ENCODE measurements at places on chromosomes 16 and 17.

DNA sequence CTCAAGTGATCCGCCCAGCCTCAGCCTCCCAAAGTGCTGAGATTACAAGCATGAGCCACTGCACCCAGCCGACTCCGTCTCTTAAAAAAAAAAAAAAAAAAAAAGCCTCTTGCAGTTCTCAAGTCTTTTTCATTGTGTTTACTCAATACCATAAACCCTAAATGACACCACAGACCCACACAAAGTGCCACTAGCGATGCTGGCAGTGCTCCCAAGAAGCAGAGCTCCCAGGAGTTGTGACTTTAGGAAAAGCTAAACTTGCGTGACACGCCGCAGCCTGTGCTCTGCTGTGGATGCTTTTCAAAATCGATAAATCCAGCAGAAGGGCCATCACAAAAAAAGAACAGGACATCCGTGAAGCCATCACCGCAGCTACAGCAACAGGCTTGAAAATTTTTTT, 114.7 kb downstream of the ANKRD11 start:
- DNase-seq = no peak

DNA sequence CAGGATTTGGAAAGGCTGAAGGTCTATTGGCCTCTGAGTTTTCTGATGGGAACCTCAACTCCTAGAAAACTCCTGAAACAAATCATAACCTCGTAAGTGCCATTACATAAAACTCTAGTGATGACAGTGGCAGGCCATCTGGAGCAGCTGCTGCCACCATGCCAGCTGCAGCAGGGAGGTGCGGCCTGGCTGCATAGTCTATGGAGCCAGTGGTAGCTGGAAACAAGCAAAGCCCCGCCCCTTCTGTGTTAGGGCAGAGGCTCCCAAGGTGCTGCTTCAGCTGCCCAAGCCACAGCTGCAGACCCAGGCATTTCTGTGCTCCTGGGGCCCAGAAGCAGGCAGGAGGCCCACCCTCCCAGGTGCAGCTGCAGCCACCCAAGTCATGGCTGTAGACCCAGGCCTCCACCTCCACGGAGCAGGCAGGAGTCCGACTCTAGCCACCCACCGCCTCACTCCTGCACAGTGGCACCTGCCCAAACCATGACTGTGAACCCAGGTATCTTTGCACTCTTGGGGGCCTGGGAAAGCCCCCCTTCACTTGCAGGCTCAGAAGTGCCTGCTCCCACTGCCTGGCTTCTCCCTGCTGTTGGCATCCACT, 254.1 kb upstream of the KCNJ16 start:
- no peak for DNase-seq

- DNase-seq = no peak
Observed at GRCh38 chr16:85266857-85267256, 154.6 kb upstream of the CIBAR2 start.

DNA sequence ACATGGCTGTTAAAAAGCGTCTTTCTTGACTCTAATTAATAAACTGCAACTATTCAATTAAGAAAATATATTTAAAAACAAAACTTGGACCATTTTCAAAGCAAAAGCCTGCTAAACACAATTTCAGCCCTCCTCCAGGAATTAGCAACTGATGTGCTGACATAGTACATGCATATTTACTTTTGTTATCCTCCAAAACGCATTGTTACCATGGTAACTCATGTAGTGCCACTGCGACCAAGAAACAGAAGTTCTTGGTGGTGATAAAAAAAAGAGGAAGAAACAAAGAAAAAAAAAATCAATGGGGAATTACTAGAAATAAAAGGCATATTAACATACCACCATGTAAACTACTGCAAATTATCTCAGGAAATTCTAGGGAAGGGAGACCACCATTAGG, 793.4 kb upstream of the CDH8 start:
- peak; percentile 5 for DNase-seq

DNA sequence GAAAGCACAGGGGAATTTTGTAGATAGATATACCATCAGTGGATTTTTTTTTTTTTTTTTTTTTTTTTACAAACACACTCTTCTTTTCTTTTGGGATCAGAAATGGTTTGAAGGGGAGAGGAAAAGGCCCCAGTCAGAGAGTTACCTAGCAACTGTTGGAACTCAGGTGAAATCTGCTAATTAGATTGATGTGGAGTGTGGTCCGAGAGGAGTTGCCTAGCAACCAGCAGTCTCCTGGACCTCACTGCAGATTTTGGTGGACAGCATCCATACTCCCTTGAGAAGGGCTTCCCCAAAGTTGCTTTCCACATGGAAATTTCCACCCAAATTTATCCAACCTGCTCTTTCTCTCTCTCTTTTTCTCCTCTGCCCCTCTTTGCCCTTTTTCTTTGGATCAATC, 165.4 kb downstream of the UTP18 start:
- no peak for DNase-seq

DNA sequence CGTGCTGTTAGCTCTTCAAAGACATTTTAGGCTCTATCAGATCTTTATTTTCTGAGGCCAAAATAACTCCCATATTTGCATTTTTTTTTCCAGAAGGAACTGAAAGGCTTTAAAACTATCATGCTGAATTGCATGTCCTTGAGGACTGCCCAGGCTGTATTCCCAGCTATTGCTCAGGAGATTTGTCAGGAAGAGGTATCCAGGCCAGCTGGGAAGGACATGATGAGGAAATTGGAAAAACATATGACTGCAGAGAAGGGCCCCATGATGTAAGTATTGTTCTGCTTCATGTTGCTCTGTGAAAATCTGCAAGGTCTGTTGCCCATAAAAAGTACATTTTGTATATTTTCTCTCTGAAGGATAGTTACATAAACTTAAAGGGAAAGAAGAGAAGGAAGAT, 5.7 kb downstream of the CDC6 start:
- DNase-seq = no peak

GRCh38 chr16:17252064-17252463, 218.7 kb downstream of the XYLT1 start:
- no peak for DNase-seq

- DNase-seq = no peak
Observed at GRCh38 chr17:15954222-15954621, 9.3 kb downstream of the ADORA2B start.
